ENCODE measurements at places on chromosomes 13 and 19. TPM values are rescaled to one million over a fixed set of nuclear protein-coding genes. Genes with fewer than 3 reads are reported as not detected.

- H3K36me3 ChIP-seq = peaks cover 25% of the 10 kb centered on the region
- H3K27ac ChIP-seq = no peak within 1 kb of the TSS
- no peaks in the 10 kb centered on the region for H3K27me3 ChIP-seq
- DNase-seq = no peak
- no peak within 1 kb of the TSS for H3K4me3 ChIP-seq
Measured at GRCh38 chr19:14085309-14085995, at the start of gene C19orf67. Gene C19orf67, minus strand, starts transcription at chr19:14085783. Its CDS starts 156 bp downstream, at chr19:14085627.

The FLT3LG gene
- 22.3 TPM for total RNA-seq

DNA sequence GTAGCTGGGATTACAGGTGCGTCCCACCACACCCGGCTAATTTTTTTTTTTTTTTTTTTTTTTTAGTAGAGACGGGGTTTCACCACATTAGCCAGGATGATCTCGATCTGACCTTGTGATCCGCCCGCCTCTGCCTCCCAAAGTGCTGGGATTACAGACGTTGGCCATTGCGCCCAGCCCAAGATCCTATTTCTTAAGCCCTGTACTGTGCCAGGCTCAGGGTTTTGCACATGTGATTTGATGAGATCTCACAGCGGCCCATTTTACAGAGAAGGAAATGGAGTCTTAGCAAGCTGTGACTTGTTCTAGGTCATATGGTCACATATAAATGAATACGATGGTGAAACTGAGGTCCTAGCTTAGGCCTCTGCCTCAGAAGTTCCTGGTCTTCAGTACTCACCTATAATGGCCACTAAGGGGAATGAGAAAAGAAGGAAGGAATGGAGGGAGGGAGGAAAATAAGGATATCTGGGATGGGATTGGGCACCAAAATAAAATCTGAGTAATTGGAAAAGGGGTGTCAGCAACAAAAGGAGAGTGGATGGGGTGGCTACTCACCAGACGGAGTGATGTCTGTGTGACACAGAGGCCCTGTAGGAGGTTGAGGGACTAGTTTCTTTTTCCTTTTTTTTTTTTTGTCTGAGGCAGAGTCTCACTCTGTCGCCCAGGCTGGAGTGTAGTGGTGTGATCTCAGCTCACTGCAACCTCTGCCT is 1.3 kb downstream of the OSCAR start:
- no peak for DNase-seq
- no peak overlapping the region for H3K27ac ChIP-seq
- H3K27me3 ChIP-seq = peaks cover 41% of the 10 kb centered on the region
- H3K4me3 ChIP-seq = no peak overlapping the region

DNA sequence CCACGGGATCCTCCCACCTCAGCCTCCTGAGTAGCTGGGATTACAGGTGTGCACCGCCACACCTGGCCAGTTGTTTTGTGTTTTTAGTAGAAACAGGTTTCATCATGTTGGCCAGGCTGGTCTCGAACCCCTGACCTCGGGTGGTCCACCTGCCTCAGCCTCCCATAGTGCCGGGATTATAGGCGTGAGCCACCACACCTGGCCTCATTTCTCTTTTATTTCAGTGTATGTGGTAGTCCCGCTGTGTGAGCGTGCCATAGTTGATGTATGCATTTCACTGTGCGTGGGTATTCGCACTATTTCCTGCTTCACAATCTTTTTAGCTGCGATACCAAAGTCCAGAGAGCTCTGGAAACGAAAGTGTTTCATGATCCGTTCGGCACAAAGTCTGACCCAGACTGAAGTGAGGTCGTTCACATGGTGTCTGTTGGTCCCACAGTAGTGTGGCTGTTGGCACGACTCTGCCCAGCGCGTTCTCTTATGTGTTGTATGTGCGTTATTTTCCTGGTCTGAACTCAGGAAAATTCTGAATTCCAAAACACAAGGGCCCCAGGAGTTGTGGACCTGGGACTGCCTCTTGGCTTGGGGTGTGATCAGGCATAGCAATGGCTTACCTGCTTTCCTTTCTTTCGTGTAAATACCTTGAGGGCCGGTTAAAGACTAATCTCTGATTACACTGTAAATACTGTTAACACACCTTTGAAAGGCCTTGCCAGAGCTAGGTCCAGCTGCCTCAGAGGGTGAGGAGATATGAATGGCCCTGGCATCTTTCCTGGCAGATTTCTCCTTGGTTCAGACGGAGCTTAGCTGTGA is 8.6 kb downstream of the EPN1 start:
- H3K27ac ChIP-seq = no peak overlapping the region
- no peak overlapping the region for H3K4me3 ChIP-seq
- H3K27me3 ChIP-seq = no peaks in the 10 kb centered on the region
- H3K4me1 ChIP-seq = no peaks in the 10 kb centered on the region
- H3K36me3 ChIP-seq = peaks cover 77% of the 10 kb centered on the region

- no peak for DNase-seq
- no peak overlapping the region for H3K4me3 ChIP-seq
- no peak overlapping the region for H3K27ac ChIP-seq
- H3K36me3 ChIP-seq = no peaks in the 10 kb centered on the region
Measured at GRCh38 chr19:51317968-51318367, 6.5 kb downstream of the IGLON5 start.

The DLL3 gene
- 0.14 TPM for total RNA-seq

DNA sequence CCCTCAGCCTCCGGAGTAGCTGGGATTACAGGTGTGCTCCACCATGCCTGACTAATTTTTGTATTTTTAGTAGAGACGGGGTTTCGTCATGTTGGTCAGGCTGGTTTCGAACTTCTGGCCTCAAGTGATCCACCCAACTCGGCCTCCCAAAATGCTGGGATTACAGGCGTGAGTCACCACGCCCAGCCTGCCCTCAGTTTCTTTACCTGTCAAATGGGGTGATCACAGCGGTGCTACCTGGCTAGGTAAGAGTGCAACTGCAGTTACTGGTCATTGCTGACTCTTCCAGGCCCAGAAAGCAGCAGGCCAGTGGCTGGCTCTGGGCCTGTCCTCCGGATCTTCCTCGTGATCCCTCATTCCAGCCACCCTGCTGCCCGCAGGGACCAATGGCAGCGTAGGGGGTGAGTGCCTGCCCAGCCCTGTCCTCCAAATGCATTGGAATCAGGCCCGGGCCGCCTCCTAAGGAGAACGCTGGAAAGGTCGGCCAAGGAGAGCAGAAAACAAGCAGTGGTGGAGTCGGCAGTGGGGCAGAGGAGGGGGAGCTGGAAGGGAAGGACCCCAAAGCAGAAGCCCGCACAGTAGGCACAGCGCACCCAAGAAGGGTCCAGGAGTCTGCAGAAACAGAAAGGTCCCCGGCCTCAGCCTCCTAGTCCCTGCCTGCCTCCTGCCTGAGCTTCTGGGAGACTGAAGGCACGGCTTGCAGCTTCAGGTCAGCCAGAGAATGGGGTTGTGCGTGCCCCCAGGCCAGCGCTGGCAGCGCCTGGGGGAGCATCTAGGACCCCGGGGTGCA is 1.8 kb upstream of the SLC27A1 start:
- no peak for DNase-seq
- peaks cover 2% of the 10 kb centered on the region for H3K27me3 ChIP-seq
- H3K36me3 ChIP-seq = no peaks in the 10 kb centered on the region
- H3K27ac ChIP-seq = peak overlapping the region; percentile 68
- H3K4me1 ChIP-seq = peaks cover 33% of the 10 kb centered on the region

DNA sequence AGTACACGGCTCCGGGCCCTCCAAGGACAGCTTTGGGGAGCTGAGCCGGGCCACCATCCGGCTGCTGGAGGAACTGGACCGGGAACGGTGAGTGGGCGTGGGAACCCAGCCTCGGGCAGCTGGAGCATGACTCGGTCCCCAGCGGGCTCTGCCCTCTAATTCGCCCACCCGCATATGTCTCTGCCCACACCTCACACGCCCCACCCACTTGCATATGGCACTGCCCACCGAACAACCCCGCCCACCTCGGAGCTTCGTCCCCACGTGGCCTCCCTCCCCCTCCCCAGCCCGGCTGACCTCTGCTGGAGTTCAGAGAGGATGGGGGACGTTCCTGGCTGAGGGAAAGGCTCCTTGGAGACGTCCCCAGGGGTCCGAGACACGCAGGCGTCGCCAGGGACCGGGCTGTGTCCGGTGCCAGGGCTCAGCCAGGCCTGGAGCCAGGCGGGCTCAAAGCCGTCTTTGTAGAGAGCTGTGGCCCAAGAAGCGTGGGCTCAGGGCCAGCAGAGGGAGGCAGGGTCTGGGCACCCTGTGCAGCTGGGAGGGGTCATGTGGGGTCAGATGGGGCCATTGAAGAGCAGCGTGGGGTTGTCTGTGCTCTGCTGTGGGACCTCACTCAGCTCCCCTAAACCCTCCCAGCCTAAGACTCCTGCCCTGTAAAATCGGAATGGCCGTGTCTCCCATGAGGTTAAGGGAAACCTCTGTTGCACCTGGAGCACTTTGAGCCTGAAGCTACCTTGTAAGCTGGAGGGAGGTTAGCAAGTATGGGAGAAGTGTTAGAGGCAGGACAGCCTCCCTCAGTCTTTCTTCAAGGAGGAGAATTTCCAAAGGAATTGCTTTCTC is 3.8 kb downstream of the APC2 start:
- H3K4me3 ChIP-seq = no peak overlapping the region
- no peaks in the 10 kb centered on the region for H3K36me3 ChIP-seq
- no peak overlapping the region for H3K27ac ChIP-seq
- H3K27me3 ChIP-seq = peaks cover 99% of the 10 kb centered on the region
- DNase-seq = no peak

DNA sequence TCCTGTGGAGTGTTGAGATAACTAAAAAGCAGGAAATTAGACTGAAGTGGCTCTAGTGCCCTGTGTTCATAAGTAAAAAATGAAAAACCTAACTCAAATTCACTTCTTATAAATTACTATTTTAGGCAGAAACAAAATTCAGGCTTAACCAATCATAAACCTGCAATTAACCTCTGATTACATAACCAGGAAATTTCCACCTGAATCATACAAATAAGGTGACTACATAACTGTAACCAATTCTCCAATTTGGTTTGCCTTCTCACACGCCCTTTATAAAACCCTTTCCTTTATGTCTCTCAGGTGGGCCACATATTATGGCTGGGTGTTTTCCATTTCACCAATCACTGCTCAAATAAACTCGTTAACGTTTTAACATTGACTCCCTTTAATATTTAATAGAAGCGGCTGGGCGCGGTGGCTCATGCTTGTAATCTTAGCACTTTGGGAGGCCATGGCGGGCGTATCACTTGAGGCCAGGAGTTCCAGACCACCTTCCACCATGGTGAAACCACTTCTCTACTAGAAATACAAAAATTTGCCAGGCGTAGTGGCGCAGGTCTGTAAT is 22.9 kb upstream of the ZNF724 start:
- no peaks in the 10 kb centered on the region for H3K4me1 ChIP-seq
- peak overlapping the region; percentile 95 for H3K27ac ChIP-seq
- DNase-seq = no peak
- peaks cover 12% of the 10 kb centered on the region for H3K36me3 ChIP-seq

The RFPL4A gene
- total RNA-seq = 0.33 TPM

The ANKLE1 gene
- total RNA-seq = 1.6 TPM

The KCNC3 gene
- 0.47 TPM for total RNA-seq

GRCh38 chr13:57673197-57673596 is 41.7 kb downstream of the PCDH17 start:
- H3K4me3 ChIP-seq = no peak overlapping the region
- H3K36me3 ChIP-seq = no peaks in the 10 kb centered on the region
- H3K27me3 ChIP-seq = no peaks in the 10 kb centered on the region
- no peaks in the 10 kb centered on the region for H3K4me1 ChIP-seq
- no peak overlapping the region for H3K27ac ChIP-seq

The CCL25 gene
- total RNA-seq = 287 TPM

The MBD3L1 gene
- not detected for total RNA-seq

Measured in thymus (tissue), 14 donors.